ENCODE measurements at places on chromosomes 12 and 14.

DNA sequence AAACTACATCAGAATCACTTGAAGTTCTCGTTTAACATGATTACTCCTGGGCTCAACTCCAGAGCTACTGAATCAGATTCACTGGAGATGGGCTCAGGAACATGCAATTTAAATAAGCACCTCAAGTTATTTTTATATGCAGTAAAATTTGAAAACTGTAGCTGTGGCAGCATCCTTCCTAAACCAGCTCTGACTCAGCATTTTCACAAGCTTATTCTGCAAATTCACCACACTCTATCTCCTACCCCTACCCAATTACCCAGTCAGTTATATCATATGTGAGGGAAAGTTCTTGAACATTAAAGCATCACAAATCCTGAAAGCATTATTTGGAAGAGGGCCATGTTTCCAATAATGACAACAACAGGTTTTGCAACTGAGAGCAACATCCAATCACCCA lies 24.2 kb upstream of the LRRC9 start:
- DNase-seq, result no peak

DNA sequence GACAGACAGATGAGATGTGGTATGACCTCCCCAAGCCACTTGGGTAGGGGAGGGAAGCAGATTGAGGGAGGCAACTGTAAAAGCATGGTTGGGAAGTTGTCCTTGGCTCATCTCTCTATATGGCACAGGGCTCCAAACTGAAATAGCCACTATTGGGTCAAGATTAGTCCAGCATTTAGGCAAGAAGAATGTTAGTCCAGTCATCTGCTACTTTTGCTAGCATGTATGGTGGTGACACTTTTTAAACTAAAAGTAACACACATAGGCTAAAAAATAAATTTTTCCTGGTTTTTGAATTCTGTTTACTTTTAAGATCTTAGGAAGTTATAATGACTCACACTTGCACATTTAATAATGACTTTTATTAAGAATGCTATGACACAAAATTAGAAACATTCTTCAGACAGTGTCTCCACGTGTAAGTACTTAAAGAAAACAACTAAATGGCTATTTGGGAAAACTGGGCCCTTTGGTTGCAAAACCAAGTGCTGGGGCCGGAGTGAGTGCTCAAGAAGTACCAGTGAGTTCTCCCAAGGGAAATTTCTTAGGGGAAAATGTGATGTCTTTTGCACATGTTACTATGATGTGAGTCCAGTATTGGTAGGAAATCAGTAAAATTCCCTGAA lies 179.1 kb upstream of the HIF1A start:
- no peak for DNase-seq

GRCh38 chr12:10094646-10095395 lies 4.0 kb downstream of the CLEC1A start:
- no peak for DNase-seq

- no peak for DNase-seq
These were observed 12.2 kb upstream of the PLEKHG7 start for GRCh38 chr12:92690601-92691000.

DNA sequence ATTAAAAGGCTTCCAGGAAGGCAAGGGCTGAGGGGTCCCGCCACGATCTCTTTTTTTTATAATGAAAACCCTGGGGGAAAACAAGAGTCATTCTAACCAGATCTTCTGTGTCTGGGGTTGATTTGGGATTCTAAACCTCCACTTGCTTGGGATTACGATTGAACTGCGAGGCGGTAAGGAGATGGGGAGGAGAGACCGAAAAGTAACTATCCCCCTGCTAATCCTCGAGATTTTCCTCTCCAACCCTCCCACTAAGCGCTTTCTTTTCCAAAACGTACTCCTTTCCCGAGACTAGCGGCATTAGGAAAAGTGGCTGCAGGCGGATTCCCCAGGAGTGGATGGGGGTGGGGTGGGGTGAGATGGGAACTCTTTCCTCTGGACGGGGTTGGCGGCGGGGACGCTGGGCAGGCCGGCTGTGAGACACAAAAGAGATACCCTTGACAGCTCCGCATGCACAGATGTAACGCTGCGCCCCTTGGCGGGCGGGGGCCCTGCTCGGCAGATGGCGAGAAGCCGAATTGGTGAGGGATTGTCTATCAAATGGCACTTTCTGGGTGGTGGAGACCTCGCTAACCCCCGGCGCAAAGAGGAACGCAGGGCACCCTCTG lies 830 bp upstream of the SRRM4 start:
- DNase-seq, result no peak

- DNase-seq, result no peak
These were observed 765 bp downstream of the TMEM120B start for GRCh38 chr12:121713257-121713777.
